Ovary (tissue), 10 donors: ENCODE measurements at places on chromosomes 16 and 17. TPM values are rescaled to one million over a fixed set of nuclear protein-coding genes. Genes with fewer than 3 reads are reported as not detected.

- H3K36me3 ChIP-seq = no peaks in the 10 kb centered on the region
- H3K27me3 ChIP-seq = no peaks in the 10 kb centered on the region
- peaks cover 27% of the 10 kb centered on the region for H3K4me1 ChIP-seq
- no peak for DNase-seq
- no peak overlapping the region for H3K27ac ChIP-seq
- peak overlapping the region; percentile 41 for H3K4me3 ChIP-seq
Measured at GRCh38 chr16:85169333-85170065, 57.2 kb upstream of the CIBAR2 start.

DNA sequence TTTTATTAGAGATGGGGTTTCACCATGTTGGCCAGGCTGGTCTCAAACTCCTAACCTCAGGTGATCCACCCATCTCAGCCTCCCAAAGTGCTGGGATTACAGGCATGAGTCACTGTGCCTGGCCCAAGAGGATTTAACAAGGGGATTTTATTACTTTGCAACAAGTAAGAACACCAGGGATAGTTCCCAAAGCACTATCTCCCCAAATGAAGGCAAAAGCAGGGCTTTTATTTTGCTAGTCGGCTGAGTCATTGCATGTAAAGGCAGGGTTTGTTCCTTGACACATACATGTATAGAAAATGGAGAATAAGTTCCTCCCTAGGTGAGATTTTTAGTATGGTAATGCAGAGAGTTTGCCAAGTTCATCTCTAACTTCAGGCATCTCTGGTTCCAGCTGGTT lies 24.0 kb downstream of the REXO5 start:
- no peaks in the 10 kb centered on the region for H3K4me1 ChIP-seq
- H3K4me3 ChIP-seq = no peak overlapping the region
- no peaks in the 10 kb centered on the region for H3K27me3 ChIP-seq
- no peak for DNase-seq
- no peak overlapping the region for H3K27ac ChIP-seq

GRCh38 chr17:7634384-7634783 lies 4.4 kb downstream of the SHBG start:
- peak; percentile 74 for DNase-seq
- H3K27me3 ChIP-seq = no peaks in the 10 kb centered on the region
- H3K36me3 ChIP-seq = no peaks in the 10 kb centered on the region
- H3K27ac ChIP-seq = no peak overlapping the region
- peaks cover 4% of the 10 kb centered on the region for H3K4me1 ChIP-seq

- no peak overlapping the region for H3K4me3 ChIP-seq
- no peaks in the 10 kb centered on the region for H3K36me3 ChIP-seq
- DNase-seq = no peak
- H3K27me3 ChIP-seq = no peaks in the 10 kb centered on the region
- H3K4me1 ChIP-seq = peaks cover 13% of the 10 kb centered on the region
Measured at GRCh38 chr16:89655062-89655643, 2.4 kb downstream of the CHMP1A start.

GRCh38 chr17:37541880-37542660 lies 52.4 kb downstream of the DUSP14 start:
- no peak for DNase-seq
- H3K36me3 ChIP-seq = no peaks in the 10 kb centered on the region
- peaks cover 1% of the 10 kb centered on the region for H3K4me1 ChIP-seq
- H3K27ac ChIP-seq = no peak overlapping the region

DNA sequence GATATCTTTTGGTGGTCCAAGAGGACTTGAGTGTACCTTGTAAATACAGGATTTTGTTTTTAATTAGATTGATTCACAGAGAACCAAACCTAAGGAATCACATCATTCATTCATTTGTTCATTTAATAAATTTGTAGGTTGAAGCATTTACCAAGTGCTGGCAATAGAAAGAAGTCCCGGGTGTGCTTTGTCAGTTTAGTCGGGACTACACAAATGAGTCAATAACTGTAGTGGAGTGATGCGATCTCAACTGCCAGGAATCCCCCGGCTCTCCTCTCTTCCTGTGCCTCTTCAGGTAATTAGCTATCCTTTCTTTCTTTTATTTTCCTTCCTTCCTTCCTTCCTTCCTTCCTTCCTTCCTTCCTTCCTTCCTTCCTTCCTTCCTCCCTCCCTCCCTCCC lies 1.4 kb upstream of the WWOX start:
- DNase-seq = no peak
- no peak overlapping the region for H3K27ac ChIP-seq
- no peaks in the 10 kb centered on the region for H3K36me3 ChIP-seq
- no peaks in the 10 kb centered on the region for H3K4me1 ChIP-seq
- no peak overlapping the region for H3K4me3 ChIP-seq

GRCh38 chr17:75695830-75696271 lies 25.4 kb upstream of the ITGB4 start:
- H3K27me3 ChIP-seq = no peaks in the 10 kb centered on the region
- no peak overlapping the region for H3K4me3 ChIP-seq
- no peaks in the 10 kb centered on the region for H3K36me3 ChIP-seq
- DNase-seq = no peak

DNA sequence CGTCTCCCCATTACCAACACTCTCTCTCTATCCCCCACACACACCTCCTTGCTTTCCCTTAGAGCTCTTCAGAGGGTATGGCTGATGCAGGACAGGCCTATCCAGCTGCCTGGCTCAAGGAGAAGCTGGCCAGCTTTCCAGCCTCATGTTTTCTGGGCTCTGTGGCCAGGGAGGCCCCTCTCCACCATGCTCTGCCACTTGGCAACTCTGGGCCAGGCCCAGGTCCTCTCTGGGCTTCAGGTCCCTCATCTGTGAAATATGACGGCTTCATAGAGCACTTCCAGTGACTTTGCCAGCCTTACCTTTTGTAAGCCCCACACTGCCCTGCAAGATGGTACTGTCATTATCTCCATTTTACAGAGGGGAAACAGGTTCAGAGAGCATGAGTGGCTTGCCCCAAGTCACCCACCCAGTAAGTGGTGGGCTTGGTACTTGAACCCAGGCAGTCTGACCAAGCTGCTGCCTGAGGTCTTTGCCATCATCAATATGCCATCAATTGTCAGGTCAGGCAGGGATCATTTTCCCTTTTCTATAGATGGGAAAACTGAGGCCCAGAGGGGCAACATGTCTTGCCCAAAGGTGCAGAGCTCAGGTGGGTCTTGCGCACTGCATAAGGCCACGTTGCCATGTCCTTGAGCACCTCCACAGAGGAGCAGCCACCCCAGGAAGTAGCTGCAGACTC lies 548 bp upstream of the ADGRG5 start:
- no peak overlapping the region for H3K27ac ChIP-seq
- H3K4me1 ChIP-seq = no peaks in the 10 kb centered on the region
- H3K36me3 ChIP-seq = no peaks in the 10 kb centered on the region
- no peaks in the 10 kb centered on the region for H3K27me3 ChIP-seq

DNA sequence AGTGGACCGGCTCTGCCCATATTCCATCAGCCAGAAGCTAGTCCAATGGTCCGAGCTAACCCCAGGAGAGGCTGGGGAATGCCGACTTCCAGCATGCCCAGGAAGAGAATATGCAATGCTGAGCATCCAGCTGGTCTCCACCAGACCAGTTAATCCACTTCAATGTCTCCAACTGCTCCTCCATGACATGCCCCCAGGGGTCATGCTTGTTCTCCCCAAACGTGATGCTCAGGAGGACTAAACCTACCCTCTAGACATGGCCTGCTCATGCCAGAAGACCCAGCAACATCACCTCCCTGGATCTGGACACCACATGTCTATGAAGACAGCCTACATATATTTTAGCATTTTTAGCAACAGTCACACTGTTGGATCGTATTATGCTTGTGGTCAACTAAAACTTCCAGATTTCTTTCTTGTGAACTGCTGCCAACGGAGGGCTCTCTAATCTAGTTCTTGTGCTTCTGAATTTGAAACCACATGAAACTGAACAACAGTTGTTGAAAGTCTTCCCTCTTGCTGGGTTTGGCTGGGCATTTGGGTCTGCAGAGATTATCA lies 245.1 kb downstream of the SOX9 start:
- DNase-seq = no peak
- no peak overlapping the region for H3K27ac ChIP-seq
- no peaks in the 10 kb centered on the region for H3K4me1 ChIP-seq
- H3K27me3 ChIP-seq = no peaks in the 10 kb centered on the region
- no peak overlapping the region for H3K4me3 ChIP-seq

GRCh38 chr16:3112058-3112880 lies at the start of gene ZNF205:
ZNF205 (plus strand) TSS chr16:3112586; CDS start chr16:3113431, 845 bp downstream.
- H3K27me3 ChIP-seq = no peaks in the 10 kb centered on the region
- H3K4me1 ChIP-seq = peaks cover 10% of the 10 kb centered on the region
- peak; percentile 85 for DNase-seq
- H3K4me3 ChIP-seq = peak within 1 kb of the TSS; percentile 66

DNA sequence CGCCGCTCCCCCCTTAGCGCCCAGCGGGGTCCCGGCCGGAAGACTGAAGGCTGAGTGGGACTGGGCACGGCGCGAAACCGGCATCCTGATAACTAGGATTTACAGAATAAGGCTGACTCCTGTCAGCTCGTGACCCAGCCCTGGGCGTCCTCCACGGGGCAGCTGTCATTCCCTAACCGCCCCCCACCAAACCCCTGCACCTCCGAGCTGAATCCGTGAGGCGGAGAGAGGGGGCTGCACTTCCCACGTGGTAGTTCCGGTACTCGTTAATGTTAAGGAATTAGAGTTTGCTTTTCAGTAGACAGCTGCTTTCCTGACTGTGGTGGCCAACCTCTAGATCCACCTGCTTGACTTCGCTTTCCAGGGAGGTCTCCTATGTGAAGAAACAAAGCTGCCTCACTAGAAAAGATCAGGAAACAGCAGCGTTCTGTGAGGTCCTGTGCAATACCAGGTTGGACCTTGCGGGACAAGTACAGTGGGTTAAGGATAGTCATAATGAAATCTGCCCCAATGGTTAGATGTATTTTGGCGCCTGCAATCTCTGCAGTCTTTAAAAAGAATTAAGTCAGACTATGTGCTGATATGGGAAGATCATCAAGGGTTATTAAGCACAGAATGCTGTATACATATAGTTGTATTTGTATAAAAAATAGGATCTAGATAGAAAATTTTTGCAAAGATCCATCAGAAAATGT lies 1.1 kb upstream of the WBP2 start:
- no peak for DNase-seq
- peak overlapping the region; percentile 97 for H3K27ac ChIP-seq
- H3K27me3 ChIP-seq = no peaks in the 10 kb centered on the region
- peak overlapping the region; percentile 64 for H3K4me3 ChIP-seq
- H3K36me3 ChIP-seq = no peaks in the 10 kb centered on the region
- H3K4me1 ChIP-seq = peaks cover 2% of the 10 kb centered on the region

Gene MYH2
- total RNA-seq = not detected

Gene ZNF750
- total RNA-seq = not detected

Gene CHD9NB
- total RNA-seq = 0.38 TPM

Gene PMFBP1
- 0.69 TPM for total RNA-seq

Gene CLEC10A
- total RNA-seq = 0.98 TPM

Gene IRX5
- 0.57 TPM for total RNA-seq

Gene SLFN14
- total RNA-seq = not detected

Gene LGALS9
- 9.0 TPM for total RNA-seq

Gene HBM
- total RNA-seq = 0.78 TPM

Gene KLHL10
- total RNA-seq = 0.23 TPM

Gene UNKL
- 21.5 TPM for total RNA-seq

Gene ZG16
- total RNA-seq = 0.48 TPM
